Fibroblast of skin of left biceps (primary cell): ENCODE measurements at places on chromosomes 13 and 19.

- DNase-seq = no peak
These were observed 19.8 kb downstream of the EPS8L1 start for GRCh38 chr19:55095260-55096060.

GRCh38 chr19:4439243-4439642 lies 18.4 kb downstream of the UBXN6 start:
- no peak for DNase-seq

- no peak for DNase-seq
These were observed 3.1 kb downstream of the TMED1 start for GRCh38 chr19:10832939-10833296.

- no peak for DNase-seq
These were observed 953 bp downstream of the DZIP1 start for GRCh38 chr13:95643571-95643935.

- no peak for DNase-seq
These were observed 275.2 kb upstream of the GPC6 start for GRCh38 chr13:92951273-92951890.

DNA sequence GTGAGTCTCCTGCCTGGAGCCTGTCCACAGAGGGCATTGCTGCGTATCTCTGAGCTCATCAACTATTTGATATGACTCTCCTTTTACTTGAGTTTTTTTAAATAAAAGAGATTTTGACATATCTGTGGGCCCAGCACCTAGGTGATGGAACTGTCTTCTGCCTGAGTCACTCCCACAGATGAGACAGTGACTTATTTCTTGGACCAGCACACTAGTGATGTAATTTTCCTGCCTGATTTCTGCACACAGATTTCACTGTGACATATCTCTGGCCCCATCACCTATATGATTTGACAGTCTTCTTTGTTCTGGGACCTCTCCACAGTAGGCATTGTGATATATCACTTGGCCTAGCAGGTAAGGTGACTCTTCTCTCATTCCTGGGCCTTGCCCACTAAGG lies 66.6 kb upstream of the ZNF43 start:
- DNase-seq = no peak

DNA sequence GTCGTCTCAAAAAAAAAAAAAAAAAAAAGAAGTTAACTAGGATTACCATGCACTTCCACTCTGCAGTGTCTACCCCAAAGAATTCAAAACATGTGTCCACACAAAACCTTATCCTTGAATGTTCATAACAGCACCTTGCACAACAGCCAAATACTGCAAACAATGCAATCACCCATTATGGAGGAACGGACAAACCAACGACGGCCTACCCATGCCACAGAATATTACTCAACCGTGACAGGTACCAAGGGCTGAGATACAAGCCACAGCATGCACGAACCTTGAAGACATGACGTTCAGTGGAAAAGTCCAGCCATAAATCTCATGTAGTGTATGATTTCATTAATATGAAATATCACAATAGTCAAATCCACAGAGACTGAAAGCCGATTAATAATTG lies 3.0 kb upstream of the SHISA7 start:
- DNase-seq = no peak

GRCh38 chr13:25764378-25764777 lies 287.4 kb downstream of the SHISA2 start:
- no peak for DNase-seq

GRCh38 chr19:8557642-8558238 lies 19.5 kb downstream of the MYO1F start:
- DNase-seq = no peak

DNA sequence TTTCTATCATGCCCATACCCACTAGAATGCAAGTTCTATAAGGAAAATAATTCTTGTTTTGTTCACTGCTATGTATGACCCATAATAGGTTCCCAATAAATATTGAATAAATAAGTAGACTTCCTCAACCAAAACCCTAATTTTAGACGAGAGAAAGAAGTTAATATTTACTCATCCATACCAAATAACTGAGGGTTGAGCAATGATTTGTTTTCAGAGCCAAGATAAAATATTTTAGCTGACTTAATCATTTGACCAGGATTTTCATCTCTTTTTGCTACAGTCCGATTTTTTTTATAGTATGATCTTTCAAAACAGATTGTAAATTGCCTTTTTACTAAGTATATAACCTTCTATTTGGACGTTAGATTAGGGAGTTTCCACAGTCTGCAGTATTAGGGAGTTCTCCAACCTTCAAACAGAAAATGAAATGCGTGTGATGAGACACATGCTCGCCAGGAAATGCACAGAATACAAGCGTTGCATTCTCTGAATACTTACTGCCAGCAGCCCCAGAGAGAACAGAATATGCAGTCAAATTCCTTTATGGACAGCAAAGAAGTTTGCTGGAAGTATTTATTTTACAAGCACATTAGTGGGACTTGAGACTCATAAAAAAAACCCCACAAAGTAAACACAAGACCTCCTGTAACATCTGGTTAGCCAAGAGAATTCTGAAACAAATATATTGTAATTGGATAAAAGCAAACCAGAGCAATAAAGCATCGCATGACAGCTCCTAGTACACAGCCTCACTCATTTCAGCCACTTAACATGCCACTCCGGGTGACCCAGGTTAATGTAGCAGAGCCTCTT lies 230.0 kb downstream of the MYO16 start:
- peak; percentile 69 for DNase-seq

DNA sequence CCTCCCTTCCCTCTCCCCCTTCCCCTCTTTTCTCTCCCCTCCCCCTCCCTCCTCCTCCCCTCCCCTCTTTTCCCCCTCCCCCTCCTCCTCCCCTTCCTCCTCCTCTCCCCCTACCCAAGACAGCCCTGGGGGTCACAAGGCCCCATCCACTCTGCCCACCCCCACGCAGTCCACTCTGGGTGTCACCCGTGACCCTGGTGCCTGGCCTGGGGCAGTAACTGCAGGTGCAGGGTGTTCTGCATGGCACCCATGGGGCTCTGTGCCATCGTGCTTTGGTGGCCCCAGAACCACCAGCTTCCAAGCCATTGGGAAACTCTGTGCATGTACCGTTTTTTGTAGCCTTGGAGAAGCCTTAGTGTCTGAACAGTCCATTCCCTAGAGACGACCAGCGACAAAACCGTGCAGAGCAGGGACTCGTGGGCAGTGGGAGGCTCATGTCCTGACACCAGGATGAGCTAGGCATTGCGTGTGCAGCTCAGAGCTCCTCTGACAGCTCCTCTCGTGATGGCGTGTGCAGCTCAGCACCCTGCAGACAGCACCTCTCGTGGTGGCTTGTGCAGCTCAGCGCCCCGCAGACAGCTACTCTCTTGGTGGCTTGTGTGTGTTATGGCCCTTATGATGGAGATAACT lies 43.7 kb upstream of the F7 start:
- no peak for DNase-seq

GRCh38 chr13:101297794-101298193 lies 118.5 kb downstream of the NALCN start:
- no peak for DNase-seq

DNA sequence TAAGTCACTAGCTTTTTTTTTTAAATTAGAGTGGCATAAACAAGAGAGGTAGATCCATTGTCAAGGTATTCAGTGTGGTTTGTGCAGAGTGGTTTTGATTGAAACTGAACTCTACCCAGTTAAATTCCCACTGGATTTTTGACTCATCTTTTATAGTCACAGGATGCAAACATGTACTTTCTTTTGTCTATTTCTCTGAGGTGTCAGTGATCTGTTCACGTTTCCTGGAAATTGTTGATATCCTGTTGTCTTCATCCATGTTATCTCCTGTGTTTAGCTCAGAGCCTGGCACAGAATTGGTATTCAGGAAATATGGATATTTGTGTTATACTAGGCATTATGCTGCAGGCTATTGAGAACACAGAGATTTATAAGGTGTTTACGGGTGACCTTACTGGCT lies 119.7 kb downstream of the PCCA start:
- no peak for DNase-seq

DNA sequence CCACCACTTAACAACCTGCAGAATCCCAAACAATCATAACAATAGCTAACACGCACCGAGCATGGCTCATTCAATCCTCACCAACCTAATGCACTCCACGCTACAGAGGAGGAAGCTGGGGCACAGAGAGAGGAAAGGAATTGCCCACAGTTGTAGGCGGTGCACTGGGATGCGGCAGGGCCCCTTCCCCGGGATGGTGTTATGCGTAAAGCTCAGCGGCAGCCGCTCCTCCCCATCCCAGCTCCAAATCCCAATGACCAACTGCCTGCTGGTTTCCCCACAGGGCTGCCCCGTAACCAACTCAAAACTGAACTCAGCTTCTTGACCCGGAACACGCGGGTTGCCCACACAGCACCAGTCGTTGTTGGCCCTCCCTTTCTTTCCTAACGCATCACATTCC lies 42.2 kb downstream of the SERP2 start:
- no peak for DNase-seq

- DNase-seq = no peak
These were observed 5.1 kb upstream of the DCUN1D2 start for GRCh38 chr13:113495494-113496210.

GRCh38 chr13:44092078-44092970 lies 212.6 kb downstream of the LACC1 start:
- DNase-seq = no peak

DNA sequence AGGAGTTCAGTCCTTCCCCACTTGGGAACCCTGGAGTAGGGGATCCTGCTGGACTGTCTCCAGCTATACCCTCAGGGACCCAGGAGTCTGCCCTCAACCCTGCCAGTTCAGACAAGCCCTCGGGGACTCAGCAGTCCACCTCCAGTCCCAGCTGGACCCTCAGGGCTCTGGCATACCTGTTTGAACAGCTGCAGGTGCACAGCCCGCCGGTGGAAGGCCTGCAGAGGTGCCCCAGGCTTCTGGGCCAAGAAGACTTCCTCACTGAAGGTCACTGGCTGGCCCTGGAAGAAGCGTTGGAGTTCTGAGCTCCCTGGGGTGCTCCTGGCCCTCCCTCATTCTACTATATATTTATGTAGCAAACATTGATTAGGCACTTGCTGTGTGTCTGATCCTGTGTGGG lies 8.6 kb downstream of the CRB3 start:
- DNase-seq = no peak

- no peak for DNase-seq
These were observed 8.6 kb upstream of the CEACAM6 start for GRCh38 chr19:41746593-41747227.

DNA sequence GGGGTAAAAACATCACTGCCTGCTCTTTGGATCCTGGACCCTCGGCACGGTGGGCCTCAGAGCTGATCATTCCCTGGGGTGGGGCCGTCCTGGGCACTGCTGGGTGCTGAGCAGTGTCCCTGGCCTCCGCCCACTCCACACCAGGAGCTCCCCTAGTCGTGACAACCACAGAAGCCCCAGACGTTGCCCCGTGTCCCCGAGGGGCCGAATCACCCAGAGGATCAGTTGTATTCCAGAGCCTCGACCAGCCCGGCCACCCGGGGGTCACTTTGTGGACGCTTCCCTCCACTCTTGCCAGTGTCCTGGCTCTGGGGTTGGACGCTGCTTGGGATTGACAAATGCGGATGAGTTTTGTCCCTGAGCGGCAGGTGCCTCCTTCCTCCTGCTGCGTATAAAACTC lies 10.2 kb downstream of the C2CD4C start:
- DNase-seq = no peak

- DNase-seq = no peak
These were observed 6.6 kb downstream of the AKT2 start for GRCh38 chr19:40278361-40279035.

GRCh38 chr19:39839678-39840327 lies 5.8 kb upstream of the DYRK1B start:
- DNase-seq = no peak

- DNase-seq = no peak
These were observed 299.7 kb upstream of the SGCG start for GRCh38 chr13:22880741-22881720.

DNA sequence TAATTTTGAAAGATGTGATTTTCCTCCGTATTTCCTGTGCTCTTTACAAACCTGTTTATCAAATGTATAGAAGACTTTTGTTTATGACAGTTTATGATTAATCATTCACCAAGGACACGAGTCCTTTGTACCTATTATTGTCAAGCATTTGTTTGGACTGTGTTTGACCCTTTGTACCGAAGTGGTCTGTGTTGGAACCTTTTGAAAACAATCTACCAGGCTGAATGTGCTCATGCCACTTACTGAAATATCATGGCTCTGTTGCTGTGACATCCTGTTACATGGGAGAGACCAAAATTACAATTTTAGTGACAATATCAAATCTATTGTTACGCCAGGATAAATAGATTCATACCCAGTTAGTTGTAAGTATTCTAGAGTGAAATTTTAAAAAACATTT lies 193.6 kb downstream of the IRS2 start:
- no peak for DNase-seq

GRCh38 chr13:23477101-23477500 lies 43.6 kb upstream of the SACS start:
- no peak for DNase-seq

- no peak for DNase-seq
These were observed 7.0 kb downstream of the SOX21 start for GRCh38 chr13:94705081-94706030.

DNA sequence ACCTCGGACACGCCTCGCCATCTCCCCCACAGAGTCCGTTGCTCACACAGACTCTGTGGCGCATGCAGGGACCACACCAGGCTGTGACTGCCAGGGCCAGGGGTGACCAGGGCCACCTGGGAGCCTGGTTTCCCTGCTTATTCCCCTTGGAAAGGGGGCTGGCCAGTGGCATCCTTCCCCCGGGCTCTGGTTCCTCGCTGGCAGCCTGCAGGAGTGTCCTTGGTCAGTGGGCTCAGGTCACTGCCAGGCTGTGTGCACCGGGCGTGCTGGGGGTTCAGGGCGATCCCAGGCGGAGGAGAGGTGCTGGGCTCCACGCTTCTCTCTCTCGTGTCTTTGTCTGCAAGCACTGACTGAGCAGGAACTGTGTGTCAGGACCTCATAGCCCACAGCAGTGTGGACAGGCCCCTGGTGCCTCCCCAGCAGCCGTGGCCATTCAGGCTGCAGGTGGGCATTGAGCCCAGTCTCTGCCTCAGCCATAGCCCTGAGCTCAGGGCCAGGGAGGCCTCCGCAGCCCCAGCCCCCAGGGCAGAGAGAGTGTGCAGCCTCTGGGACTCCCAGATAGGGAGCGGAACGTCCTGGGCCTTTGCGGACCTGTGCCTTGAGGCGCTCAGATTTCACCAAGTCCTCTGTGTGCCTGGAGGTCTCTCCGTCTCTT lies 6.5 kb downstream of the PIAS4 start:
- DNase-seq = no peak

DNA sequence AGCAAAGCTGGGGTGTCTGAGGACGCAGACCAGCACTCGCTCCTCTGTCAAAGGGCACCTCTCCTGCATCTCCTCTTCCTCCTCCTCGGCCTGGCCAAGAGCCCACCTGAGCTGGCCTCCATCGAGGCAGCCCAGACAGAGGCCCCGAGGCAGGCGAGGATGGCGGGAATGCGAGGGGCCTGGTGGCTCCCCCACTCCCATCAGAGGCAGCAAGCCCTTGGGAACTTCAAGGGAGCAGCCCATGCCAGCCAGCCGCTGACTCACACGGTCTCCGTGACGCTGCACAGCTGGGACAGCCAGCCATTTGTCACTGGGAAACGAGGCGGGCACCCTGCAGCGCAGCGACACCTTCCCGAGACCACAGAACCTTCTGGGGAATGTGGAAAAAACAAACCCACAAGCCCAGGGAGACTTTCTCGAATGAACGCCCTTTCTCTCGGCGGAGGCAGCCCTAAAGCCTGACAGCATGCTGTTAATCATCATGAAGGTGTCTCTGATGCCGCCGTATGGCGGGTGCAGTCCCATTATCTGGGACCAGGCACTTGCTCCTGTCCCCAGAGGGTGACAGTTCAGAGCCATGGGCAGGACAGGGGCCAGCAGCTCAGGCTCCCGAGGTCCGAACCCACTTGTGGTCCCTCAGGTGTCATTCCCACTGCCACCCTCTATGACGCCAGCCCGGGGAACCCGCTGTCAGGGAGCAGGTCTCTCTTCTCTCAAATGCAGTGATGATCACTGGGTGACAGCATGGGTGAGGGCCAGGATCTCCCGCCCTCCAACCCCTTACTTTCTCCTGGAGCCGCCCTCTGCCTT lies 53.0 kb downstream of the PEPD start:
- no peak for DNase-seq
